Inflammatory macrophage treated with lipopolysaccharide for 1 hour (primary cell): ENCODE measurements at places on chromosomes 6 and 20.

- DNase-seq: no peak
These were observed 312.4 kb downstream of the PHF3 start for GRCh38 chr6:63947792-63948529.

DNA sequence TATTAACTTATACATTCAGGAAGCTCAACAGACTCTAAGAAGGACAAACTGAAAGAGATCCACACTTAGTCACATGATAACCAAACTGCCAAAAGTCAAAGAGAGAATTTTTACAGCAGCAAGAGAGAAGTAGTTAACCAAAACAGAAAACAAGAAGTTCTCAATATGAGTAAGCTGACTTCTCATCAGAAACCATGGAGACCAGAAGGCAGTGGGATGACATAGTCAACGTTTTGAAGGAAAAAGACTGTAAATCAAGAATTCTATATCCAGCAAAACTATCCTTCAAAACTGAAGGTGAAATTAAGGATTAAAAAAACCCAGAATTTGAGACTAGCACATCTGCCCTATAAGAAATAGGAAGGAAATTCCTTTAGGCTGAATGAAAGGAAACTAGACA is 60.4 kb downstream of the COL19A1 start:
- no peak for DNase-seq

DNA sequence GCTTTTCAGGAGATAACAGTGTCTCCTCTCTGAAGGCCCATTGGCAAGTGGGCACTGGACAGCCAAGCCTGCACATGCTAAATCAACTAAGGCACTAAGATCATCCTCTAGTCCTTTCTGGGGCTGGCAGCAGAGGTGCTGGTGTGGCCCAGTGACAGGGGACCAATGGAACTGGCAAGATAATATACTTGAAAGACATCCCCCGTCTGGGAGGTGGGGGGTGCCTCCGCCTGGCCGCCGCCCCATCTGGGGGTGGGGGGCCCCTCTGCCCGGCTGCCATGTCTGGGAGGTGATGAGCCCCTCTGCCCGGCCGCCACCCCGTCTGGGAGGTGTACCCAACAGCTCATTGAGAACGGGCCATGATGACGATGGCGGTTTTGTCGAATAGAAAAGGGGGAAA is 223.3 kb downstream of the UNC5CL start:
- no peak for DNase-seq

- DNase-seq: peak; percentile 73
These were observed 49.3 kb upstream of the MYL9 start for GRCh38 chr20:36491901-36492617.

- DNase-seq: no peak
These were observed 167.9 kb upstream of the STMND1 start for GRCh38 chr6:16933961-16934360.

DNA sequence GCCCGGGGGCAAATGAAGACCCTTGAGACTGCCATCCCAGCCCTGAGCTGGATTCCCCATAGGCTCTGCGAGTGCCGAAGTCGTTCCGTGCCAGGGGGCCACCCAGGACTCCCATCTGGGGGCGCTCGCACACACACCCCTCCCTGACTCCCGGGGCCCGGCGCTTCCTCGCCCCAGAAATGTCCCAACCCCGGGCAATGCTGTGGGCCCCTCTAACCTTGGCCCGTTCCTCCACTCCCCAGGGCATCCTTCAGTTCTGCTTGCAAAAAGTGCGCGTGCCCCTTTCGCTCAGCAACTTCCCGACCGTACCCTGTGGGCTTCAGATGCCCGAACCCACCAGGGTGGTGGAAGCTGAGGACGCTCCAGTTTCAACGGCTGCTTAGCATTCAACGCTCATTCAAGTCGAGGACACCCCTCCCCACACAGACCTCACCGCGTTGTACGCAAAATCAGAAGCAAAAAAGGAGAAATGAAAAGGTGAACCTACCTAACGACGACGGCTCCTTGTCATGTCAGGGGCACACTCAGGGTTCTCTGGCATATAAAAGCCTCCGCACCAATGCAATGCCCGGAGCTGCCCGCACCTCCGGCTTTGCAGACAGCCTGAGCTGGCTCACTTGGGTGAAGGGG is 25.3 kb downstream of the RIPOR2 start:
- no peak for DNase-seq

GRCh38 chr20:40422656-40423055 is 266.4 kb downstream of the MAFB start:
- DNase-seq: peak; percentile 39

DNA sequence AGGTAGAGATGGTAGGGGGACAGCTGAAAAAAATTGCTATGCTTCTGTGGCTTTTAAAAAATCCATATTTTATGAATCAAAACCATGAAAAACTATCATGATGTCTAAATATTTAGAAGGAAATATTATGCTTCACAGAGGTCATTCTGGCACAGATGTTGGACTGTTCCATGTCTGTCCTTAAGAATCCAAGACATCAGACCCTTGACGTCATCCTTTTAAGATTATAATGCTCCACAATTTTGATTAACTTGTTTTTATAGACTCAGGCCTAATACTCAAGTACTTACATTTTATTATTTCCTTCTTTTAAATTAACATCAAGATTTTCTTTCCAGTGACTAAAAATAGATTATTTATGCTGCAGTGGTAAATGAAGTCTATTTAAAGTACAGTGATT is 29.7 kb downstream of the FILIP1 start:
- no peak for DNase-seq

- DNase-seq: no peak
These were observed 143.0 kb downstream of the FNDC1 start for GRCh38 chr6:159312206-159312605.

- DNase-seq: no peak
These were observed 243.8 kb downstream of the LRFN2 start for GRCh38 chr6:40343318-40343876.

- DNase-seq: peak; percentile 10
These were observed 17.0 kb upstream of the TOP1 start for GRCh38 chr20:41011551-41012067.

GRCh38 chr6:11785415-11785773 is 6.8 kb upstream of the ADTRP start:
- no peak for DNase-seq

GRCh38 chr6:50681213-50681824 is 32.0 kb upstream of the TFAP2D start:
- DNase-seq: no peak
